ENCODE measurements at places on chromosomes 16 and 17. TPM values are rescaled to one million over a fixed set of nuclear protein-coding genes. Genes with fewer than 3 reads are reported as not detected.
A peak's percentile ranks its signal among the peaks of the same experiment; 100 is the strongest.

- DNase-seq = no peak
These were observed 6.5 kb downstream of the ITGA2B start for GRCh38 chr17:44382917-44383316.

GRCh38 chr16:50096791-50097190 lies 31.0 kb downstream of the HEATR3 start:
- DNase-seq = no peak

- no peak for DNase-seq
These were observed 19.3 kb upstream of the ASGR2 start for GRCh38 chr17:7133916-7134315.

GRCh38 chr16:55324285-55325079 lies 479 bp downstream of the IRX6 start:
- no peak for DNase-seq

DNA sequence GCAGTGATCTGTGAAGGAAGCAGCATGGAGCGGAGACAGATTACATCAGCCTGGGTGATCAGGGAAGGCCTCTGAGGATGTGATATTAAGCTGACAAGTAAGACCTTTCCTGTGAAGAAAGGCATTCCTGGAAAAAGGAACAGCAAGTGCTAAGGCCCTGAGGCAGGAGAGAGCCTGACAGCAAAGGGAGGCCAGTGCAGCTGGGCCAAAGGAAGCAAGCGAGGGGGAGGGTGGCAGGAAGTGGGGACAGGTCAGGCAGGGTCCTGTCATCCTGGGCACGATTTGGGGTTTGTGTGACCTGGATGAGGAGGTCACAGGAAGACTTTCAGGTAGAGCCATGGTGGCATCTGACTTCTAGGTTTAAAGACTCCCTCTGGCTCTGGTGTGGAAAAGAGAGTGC lies 12.3 kb downstream of the CPNE2 start:
- no peak for DNase-seq

- DNase-seq = no peak
These were observed 6.6 kb upstream of the PIK3R6 start for GRCh38 chr17:8873801-8874715.

- DNase-seq = no peak
These were observed 60.3 kb upstream of the CBX4 start for GRCh38 chr17:79899584-79899983.

DNA sequence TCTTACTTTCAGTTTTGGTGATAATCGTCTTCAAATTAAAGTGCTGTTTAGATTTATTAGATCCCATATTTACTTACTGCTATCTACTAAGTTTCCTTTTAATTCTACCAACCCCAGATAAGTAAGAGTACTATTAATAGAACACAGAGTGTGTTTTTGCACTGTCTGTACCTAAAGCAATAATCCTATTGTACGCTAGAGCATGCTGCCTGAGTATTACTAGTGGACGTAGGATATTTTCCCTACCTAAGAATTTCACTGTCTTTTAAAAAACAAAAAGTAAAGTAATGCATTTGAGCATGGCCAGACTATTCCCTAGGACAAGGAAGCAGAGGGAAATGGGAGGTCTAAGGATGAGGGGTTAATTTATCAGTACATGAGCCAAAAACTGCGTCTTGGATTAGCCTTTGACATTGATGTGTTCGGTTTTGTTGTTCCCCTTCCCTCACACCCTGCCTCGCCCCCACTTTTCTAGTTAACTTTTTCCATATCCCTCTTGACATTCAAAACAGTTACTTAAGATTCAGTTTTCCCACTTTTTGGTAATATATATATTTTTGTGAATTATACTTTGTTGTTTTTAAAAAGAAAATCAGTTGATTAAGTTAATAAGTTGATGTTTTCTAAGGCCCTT lies 56.8 kb downstream of the HLF start:
- no peak for DNase-seq

DNA sequence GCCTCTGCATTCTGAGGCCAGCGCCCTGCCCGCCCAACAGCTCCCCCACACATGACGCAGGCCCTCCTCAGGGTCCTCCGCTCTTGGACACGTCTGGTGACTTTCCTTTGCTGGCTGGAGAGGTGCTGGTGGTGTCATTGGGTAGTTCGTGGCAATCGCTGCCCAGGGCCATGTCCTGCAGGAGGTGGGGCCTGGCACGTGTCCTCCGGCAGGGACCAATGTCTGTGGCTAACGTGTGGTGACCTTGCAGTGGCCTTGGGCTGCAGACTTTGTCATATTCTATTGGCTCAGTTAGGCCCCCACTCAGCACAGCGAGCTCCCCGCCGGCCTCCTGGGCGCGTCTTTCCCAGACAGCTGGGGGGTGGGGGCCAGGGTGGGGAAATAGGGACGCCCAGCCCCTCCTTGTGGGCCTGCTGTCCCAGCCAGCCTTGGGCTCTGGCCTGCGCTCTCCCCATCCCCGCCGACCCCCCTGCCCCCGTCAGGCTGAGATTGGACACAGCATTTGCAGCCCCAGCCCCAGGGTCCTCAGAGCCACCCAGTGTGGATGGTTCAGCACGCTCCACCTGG lies 52.1 kb upstream of the PVALEF start:
- DNase-seq = no peak

DNA sequence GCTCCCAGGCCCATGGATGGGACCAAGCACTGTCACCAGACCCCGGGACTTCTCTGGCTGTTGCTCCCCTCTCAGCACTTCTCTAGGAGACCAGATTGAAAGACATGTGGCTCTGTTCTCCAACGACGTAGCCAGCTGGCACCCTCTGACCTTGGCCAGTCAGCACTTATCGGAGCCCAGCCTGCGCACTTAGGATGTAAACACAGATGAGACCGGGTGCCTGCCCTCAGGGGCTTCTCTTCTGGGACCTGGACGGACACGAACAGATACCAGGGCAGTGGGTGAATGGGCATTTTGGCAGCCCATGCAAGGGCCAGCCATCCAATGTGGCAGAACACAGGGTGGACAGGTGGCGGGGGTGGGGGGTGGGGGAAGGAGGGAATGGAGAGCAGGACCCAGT lies 6.6 kb downstream of the ZDHHC1 start:
- DNase-seq = no peak

DNA sequence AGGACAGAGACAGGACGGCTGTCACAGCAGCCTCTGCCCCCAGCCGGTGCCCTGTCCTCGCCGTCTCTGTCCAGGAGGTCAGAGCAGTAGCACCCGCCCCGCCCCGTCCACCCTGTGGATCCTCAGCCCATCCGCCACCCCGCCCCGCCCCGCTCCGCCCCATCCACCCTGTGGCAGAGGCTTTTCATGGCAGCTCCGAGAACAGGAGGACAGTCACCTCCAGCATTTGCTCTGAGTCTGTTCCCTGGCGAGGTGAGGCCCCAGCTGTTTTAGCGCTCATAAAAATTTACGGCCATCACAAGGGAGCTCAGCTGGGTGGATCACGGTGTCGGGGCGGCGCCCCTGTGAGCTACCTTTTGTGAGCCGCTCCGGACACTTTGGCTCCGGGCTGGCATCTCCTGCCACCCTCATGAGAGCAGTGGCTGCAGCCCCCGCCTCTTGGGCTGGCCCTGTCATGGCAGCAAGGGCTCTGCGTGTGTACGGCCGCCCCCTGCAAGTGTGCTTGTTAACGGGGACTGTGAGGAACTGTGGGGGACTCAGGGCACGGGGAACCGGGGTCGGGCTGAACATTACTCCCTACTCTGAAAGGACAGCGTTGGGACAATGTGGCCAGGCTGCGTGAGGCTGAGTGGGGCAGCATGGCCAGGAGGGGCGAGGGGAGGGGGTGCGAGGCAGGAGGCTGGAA lies 32.3 kb upstream of the GNG13 start:
- DNase-seq = peak; percentile 74

- peak; percentile 54 for DNase-seq
These were observed 8.8 kb downstream of the ZG16B start for GRCh38 chr16:2838928-2839327.

GRCh38 chr17:40020146-40020545 lies 4.9 kb downstream of the CSF3 start:
- no peak for DNase-seq

- DNase-seq = no peak
These were observed 39.7 kb downstream of the B9D1 start for GRCh38 chr17:19322861-19323260.

DNA sequence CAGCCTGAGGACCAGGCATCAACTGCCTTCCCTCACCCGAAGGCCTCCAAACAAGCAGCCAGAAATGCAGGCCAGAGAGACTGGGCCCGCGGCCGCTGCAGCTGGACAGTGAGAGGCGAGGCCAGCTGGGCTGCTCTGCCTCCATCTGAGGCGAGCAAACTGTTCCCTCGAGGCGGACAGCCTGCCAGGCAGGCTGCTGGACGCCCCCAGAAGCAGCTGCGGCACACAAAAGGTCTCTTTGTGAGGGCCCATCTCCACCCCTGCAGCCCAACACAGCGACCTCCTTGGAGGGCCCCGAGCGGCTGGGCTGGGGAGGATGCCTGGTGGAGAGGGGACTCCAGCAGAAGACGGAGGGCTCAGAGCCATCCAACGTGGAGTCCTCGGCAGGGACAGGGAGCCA lies 4.7 kb downstream of the CORO7 start:
- DNase-seq = no peak

- peak; percentile 24 for DNase-seq
These were observed 73.3 kb upstream of the MTMR4 start for GRCh38 chr17:58587713-58588117.

- no peak for DNase-seq
These were observed 53.4 kb downstream of the ZNF18 start for GRCh38 chr17:11943759-11944347.

GRCh38 chr17:34913001-34913400 lies 48.3 kb downstream of the CCT6B start:
- no peak for DNase-seq

- DNase-seq = no peak
These were observed 4.0 kb downstream of the ALG1 start for GRCh38 chr16:5075637-5076036.

DNA sequence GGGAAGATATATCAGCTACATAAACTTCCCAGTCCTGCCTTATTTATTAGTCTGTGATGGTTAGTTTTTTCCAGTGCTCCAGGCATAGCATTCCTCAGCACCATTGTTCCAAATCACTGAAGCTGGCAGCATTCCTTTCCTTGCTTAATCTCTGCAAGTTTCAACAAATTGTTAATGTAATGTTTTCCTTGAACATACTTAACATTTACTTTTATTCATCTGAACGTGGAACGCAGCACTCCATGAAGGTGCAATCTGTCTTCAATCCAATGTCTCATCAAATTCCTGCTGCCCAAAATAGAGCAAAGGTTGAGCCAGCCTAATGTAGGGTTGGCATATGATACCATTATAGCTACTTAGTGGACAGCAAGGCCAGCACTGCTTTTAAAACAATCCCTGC lies 441.1 kb upstream of the RBFOX1 start:
- DNase-seq = no peak

DNA sequence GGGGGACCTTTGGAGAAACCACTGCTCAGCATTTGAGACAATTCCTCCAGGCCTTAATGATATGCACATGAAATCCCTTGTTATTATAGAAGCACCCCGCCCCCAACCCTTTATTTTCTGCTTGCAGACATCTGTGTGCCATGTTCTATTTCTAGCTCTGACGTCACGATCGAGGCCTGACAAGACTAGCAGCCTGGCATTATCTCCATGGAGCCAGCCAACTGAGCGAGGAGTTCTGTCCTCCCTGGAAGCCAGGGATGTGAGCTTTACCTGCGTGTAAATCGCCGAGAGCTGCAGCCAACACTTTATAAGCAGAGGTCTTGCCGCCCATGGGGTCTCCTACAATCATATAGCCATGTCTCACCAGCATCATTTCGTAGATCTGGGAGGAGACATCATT lies 116.9 kb downstream of the DNAH3 start:
- DNase-seq = no peak

- DNase-seq = no peak
These were observed 26.0 kb downstream of the MSI2 start for GRCh38 chr17:57282296-57282695.

DNA sequence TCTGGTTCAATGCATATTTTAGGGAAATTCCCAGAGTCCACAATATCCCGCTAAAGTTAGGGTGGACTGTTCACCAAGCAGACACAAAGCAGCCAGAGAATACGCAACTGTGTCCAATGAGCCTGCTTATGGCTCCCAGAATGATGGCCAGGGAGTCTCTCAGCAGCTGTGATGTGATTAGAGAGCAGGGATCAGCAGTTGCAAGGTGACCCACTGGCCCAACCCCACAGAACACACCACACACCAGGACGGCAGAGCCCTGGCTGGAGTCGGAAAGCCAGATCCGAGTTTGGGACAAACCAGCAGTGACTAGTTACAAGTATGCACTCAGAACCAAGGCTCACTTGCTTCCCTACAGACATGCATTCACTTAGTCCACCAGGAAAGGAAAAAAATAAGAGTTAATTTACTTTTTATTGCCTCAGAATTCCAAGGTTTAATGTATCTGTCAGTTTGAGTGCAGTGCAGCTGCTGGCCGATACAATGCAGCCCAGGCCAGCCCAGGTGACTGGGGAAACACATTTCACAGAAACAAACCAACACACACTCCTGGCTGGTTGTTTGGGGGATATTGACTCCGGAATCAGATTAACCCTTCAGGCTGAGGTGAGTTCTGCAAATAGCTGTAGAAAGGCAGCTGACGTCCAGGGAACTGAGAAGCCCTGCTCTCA lies 121.7 kb downstream of the HIC1 start:
- no peak for DNase-seq

- no peak for DNase-seq
These were observed 19.7 kb downstream of the WFDC1 start for GRCh38 chr16:84314373-84314772.

GRCh38 chr17:66964930-66965800 lies 658 bp downstream of the CACNG4 start:
- DNase-seq = peak; percentile 44

GRCh38 chr16:55575496-55575895 lies 9.0 kb downstream of the CAPNS2 start:
- no peak for DNase-seq

GRCh38 chr16:56600398-56600999 lies 7.9 kb upstream of the MT2A start:
- no peak for DNase-seq

DNA sequence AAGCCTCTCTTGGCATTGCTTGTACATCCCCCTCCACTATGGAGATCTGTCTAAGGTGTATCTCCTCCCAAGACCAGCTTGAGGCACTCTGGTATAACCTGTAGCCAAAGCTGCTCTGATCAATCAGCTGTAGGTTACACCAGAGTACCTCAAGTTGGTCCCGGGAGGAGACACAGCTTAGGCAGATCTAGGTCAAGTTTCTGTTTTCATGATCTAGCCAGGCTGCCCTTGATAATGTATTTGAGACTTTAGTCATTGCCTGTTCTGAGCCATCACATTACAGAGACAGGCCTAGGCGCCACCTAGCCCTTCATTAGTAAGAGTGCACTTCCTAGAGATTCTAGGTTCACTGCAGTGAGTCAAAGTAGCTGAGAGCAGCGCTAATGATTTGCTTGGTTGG lies 31.4 kb downstream of the ASGR1 start:
- DNase-seq = no peak

- DNase-seq = peak; percentile 65
These were observed 2.9 kb upstream of the PGS1 start for GRCh38 chr17:78375401-78376151.

GGA2 gene
- 42.6 TPM for total RNA-seq

TSNAXIP1 gene
- total RNA-seq = 0.12 TPM

GAS2L2 gene
- total RNA-seq = 0.08 TPM

KRTAP4-4 gene
- not detected for total RNA-seq

ITGAX gene
- total RNA-seq = 1.6 TPM

KRT14 gene
- total RNA-seq = 0.25 TPM

SCPEP1 gene
- 30.9 TPM for total RNA-seq

CLN3 gene
- total RNA-seq = 84.0 TPM

GIT1 gene
- 33.2 TPM for total RNA-seq

CD7 gene
- total RNA-seq = 10.0 TPM

CUEDC1 gene
- total RNA-seq = 29.6 TPM

KLHL10 gene
- total RNA-seq = not detected

MILR1 gene
- total RNA-seq = 0.82 TPM

ESRP2 gene
- total RNA-seq = 87.5 TPM

HOXB7 gene
- total RNA-seq = 30.2 TPM

Data from left colon (tissue), 2 donors.